ENCODE measurements at places on chromosomes 16 and 17.

DNA sequence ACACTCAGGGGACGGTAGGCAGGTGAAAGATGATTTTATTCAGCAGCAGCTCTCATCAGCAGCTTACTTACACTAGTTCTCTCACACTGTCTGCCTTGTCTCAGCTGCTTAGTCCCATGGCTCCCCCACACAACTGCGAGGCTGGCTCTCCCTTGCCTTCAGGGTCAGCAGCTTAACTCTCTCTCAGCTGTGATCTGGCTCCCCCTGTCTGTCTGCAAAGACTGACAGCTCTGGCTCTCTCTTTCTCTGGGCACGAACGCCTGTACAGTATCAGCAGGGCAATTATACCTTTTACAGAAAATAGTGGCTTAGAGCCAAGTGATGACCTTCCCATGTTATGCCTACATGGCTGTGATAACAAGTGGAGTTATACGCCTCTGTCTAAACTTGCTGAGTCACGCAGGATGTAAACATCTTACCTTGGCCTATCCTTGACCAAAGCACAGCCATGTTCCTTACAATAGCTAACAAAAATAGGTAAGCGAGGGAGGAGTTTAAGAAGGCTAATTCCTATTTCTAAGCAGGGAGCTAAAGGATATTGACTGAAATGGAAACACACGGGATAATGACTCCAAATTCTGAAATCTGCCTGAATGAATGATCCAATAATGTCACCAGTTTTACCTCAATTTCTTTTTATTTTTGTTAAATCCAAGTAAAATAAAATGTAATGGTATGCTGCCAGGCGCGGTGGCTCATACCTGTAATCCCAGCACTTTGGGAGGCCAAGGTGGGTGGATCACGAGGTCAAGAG lies 1.1 kb upstream of the NDUFAB1 start:
- DNase-seq: no peak

- DNase-seq: no peak
Observed at GRCh38 chr16:10911267-10911666, 31.0 kb downstream of the DEXI start.

GRCh38 chr17:51362811-51363585 lies 102.7 kb downstream of the UTP18 start:
- DNase-seq: no peak

GRCh38 chr16:52068447-52069074 lies 478.4 kb downstream of the TOX3 start:
- DNase-seq: no peak

- DNase-seq: no peak
Observed at GRCh38 chr17:55605705-55606487, 94.6 kb upstream of the SMIM36 start.

GRCh38 chr16:30472328-30472942 lies at the start of gene ITGAL:
Gene ITGAL (plus strand): TSS chr16:30472742. CDS start chr16:30472838, 96 bp downstream.
- DNase-seq: peak; percentile 71

- no peak for DNase-seq
Observed at GRCh38 chr16:67459066-67459860, 21.7 kb downstream of the ATP6V0D1 start.

GRCh38 chr16:4386951-4387565 lies 15.4 kb downstream of the VASN start:
- DNase-seq: no peak

GRCh38 chr17:73657473-73658116 lies 13.3 kb upstream of the SDK2 start:
- DNase-seq: no peak

- DNase-seq: peak; percentile 47
Observed at GRCh38 chr17:18184143-18185031, 759 bp downstream of the ALKBH5 start.

DNA sequence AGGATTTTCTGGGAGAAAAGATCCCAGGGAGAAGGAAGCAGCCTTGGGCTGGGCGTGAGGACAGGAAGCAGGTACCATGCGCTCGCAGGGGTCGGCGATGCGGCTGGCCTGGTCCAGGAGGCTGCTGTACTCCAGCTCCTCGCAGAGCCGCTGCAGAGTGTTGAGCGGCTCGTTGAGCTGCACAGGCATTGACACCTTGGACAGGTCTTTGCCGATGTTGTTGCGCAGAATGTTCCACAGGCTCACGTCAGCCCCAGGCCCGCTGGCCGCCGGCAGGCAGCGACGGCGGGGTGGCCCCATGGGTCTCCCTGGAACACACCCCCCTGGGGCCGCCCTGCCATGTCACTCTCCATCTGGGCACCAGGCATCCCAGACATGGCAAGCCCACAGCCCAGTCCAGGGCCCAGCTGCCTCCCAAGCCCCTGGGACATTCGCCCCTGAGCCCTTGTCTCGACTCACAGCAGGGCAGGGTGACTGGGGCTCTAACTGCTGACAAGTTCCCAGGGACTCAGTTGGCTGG lies 8.0 kb downstream of the OSBPL7 start:
- DNase-seq: no peak

- DNase-seq: no peak
Observed at GRCh38 chr17:47427985-47428384, 102.9 kb upstream of the NPEPPS start.

- no peak for DNase-seq
Observed at GRCh38 chr17:79508291-79508716, 102.5 kb downstream of the RBFOX3 start.

GRCh38 chr16:20906341-20907255 lies 6.0 kb downstream of the LYRM1 start:
- DNase-seq: no peak

DNA sequence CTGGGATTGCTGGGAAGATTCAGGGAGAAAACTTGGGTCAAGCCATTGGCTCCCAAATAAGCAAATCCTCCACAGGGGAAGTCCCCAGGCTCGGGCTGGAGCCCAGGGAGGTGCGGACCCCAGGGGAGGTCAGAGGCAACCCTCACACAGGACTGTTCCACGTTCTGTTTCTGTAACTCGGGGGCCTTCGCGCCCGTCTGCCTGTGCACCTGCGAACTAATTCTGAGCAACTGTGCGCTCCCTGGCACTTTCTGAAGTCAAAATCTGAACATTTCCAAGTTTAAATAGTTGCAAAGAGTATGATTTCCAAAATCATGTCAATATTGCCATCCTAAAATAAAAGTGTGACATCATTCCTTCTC lies 16.8 kb downstream of the TIMM22 start:
- no peak for DNase-seq

DNA sequence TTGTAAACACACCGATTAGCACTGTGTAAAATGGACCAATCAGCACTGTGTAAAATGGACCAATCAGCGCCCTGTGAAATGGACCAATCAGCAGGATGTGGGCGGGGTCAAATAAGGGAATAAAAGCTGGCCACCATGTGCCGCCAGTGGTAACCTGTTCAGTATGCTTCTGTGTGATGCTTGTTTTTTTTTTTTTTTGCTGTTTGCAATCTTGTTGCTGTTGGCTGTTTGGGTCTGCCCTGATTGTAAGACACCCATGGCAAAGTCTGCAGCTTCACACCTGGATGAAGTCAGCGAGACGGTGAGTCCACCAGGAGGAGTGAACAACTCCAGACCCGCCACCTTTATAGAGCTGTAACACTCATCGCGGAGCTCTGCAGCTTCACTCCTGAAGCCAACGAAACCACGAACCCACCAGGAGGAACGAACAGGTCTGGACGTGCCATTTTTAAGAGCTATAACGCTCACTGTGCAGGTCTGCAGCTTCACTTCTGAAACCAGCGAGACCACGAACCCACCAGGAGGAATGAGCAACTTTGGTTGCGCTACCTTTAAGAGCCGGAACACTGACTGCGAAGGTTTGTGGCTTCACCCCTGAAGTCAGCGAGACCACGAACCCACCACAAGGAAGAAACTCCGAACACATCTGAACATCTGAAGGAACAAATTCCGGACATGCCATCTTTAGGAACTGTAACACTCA lies 85.0 kb upstream of the MED9 start:
- no peak for DNase-seq

DNA sequence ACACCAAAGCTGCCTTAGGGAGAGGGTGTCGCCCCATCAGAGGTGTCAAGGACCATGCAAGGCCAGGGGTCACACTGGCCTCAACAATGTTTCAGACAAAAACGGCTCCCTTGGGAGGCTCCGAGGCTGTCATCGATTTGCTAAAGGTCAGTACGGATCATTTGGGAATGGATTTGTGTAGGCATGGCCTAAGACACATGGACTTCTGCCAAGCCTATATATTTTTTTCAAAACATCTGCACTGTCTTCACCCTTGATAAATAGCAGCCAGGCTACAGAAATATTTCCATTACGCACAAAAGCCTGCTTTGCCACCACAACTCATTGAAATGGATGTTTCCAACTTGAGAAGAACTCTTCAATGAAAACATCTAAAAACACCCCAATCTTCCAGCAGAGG lies 10.3 kb downstream of the CUEDC1 start:
- no peak for DNase-seq
